ENCODE measurements at places on chromosomes 1 and 21.

- DNase-seq = no peak
Observed at GRCh38 chr1:36160388-36160948, 4.5 kb downstream of the MAP7D1 start.

- DNase-seq = peak; percentile 73
Observed at GRCh38 chr1:150281221-150281757, 1.1 kb upstream of the CIART start.

GRCh38 chr1:64898107-64898861, 68.1 kb downstream of the JAK1 start:
- peak; percentile 27 for DNase-seq

- DNase-seq = no peak
Observed at GRCh38 chr1:9603766-9604753, 15.3 kb downstream of the TMEM201 start.

DNA sequence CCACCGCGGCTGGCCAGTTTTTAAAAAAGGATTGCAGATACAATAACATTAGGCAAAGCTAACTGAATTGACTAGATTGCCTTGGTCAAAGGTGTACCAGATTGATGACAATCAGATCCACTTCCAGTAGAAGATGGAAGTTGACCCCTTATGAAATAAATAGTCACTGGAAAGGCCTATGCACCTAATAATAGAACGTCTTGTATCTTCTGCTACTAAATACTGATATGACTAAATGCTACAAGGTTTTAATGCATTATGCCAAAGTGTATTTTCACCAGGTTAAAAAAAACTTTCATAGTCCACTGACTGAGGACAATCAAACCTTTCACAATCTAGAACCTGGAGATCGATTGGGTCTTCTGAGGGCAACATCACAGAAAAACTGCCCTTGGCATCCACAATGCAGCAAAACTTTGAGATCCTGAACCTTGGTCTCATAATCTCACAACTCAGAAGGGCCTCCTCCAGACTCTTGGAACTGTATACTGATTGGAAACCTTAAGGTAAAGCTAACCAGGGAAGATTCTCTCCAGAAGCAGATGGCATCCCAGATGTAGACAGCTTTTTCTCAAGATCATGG, 7.8 kb upstream of the RBBP5 start:
- DNase-seq = no peak

GRCh38 chr1:18344755-18345154, 136.0 kb upstream of the KLHDC7A start:
- peak; percentile 87 for DNase-seq

DNA sequence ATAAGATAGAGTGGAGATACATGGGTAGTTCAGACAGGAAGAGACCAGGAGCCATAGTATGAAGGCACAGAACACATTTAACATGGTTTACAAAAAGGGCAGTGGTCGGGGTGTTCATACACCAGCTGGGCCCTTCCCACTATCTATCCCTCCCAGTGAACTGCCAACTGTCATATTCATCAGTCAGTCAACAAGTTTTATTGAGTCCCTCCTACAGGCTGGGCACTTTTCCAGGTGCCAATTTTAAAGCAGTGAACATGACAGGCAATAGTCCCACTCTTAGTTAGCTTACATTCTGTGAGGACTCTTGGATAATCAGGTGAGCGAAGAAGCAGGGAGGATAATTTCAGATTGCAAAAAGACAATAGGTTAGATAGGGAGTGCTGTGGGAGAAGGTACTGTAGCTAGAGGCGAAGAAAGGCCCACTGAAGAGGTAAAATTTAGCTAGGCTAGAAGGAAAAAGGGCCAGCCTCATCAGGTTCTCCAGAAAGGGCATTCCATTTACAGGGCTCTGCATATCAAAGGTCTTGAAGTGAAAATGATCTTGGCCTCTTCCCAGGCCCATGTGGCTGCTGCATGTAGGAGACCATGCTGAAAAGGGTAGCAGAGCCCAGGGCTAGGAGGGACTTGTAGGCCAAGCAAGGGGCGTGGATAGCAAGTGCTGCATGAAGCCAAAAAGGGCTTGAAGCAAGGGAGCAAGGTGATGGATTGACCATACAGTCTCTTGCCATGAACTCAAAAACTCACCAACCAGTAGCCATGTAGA, 274.7 kb upstream of the SNX7 start:
- DNase-seq = no peak

- DNase-seq = no peak
Observed at GRCh38 chr1:7526196-7526866, 244.8 kb upstream of the VAMP3 start.

GRCh38 chr1:46676531-46676930, 4.9 kb downstream of the TEX38 start:
- DNase-seq = no peak

DNA sequence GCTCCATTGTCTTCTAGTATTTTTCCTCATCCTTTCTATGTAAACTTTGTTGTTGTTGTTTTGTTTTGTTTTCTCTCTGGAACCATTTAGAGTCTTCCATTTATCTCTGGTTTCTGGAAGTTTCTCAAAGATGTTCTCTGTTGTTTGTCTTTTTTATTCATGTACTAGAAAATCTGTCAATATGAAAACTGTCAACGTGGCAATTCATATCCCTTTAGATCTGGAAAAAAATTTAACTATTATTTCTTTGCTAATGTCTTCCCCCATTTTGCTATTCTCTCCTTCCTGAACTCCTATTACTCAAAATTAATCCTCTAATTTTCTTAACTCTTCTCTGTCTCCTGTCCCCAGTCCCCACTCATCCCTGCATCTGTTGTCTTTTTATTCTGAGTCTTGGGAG, 55.9 kb upstream of the LRRN2 start:
- DNase-seq = no peak

DNA sequence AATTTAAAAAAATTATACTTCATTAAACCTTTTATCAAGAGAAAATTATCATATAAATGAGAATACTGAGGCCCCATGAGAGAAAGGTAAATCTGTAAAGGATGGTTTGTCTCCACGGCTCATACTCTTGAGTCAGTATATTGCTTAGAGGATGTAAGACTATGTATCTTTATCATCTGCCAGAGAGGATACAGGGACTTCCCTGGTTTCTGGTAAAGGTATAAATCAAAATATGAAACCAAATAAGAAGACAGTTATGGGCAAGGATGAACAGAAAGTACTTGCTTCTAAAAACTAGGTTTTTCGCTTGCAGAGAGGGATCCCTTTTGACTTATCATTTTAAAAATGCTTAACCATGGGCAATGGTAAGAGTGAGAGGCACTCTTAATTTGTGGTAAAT, 112.4 kb downstream of the POU2F1 start:
- DNase-seq = no peak

- DNase-seq = no peak
Observed at GRCh38 chr1:21319447-21320407, 29.5 kb upstream of the ECE1 start.

DNA sequence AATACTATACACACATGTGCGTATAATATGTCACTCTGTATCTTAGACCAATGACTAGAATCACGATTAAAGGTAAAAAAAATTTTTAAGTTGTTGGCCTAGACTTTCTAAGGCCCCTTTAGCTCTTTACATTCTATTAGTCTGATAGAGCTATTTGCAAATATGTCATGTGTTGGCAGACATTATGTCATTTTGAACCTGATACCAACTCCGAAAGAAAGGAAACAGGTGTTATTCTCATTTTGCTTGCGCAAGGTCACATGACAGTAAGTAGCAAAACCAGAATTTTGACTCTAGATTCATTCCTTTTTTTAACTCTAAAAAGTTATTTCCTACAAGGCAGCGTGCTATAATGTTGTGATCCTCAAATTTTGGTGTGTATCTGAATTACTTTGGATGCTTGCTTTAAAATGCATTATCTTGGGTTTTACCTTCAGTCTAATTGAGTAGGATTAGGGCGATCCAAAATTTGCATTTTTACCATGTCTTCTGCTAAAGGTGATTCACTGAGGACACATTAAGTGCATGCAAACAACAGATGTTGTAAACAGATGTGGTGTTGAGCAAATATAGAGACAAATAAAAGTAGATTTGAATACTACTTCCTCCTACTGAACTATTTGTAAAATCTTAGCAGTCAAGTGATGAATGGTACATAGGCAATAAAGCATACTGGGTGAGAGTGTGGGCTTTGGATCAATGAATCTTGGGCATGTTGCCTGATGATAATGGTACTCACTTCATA, 63.5 kb upstream of the KIAA1614 start:
- DNase-seq = no peak

DNA sequence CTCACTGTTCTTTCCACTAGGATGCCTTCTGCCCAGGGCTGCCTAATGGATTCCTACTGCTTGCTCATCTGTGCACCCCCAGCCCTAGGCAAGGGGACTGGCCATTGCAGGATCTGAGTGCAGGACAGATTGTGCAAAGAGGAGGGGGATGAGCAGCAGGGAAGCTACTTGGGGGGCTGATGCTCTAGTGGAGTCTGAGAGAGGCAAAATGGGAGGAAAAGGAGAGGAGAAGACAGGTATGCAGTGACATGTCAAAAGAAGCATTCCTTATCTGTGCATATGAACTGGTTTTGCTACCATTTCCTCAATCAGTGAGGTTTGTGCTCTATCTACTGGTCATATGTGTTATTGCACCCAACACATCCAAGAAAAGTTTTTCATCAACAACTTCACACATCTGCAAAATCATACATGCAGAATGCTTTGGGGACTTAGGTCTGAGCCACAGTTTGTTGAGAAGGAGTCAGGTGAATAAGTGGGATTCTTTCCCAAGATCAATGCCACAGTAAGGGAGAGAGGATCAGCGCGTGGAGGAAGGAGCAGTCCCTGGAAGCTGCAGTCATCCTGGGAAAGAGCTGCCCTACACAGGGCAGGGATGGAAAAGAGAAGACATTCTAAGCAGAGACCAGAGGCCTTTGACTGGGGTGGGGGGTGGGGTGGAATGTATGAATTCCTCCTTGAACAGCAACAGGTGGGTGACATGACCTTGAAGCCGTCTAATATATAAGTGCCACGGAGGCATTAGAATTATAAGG, 14.4 kb downstream of the SLC5A9 start:
- DNase-seq = peak; percentile 39

- DNase-seq = no peak
Observed at GRCh38 chr1:209490013-209490412, 93.5 kb upstream of the CAMK1G start.

DNA sequence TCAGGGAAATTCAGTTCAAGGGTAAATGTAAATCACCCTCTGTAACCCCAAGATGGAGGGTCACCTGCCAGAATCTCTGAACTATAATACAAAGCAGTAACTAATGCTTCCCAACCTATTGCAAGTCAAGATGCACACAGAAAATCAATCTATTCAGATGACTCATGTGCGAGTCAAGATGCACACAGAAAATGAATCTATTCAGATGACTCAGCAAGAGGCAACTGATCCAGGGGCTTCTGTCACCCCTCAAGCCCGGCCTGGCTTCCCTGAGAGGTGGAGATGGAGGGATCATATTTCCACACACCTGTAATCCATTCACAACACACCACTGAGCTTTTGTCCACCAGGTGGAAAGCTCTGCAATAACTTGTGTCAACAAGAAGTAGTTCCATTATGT, 17.4 kb upstream of the HIVEP3 start:
- no peak for DNase-seq

GRCh38 chr1:228957535-228957934, 222.3 kb downstream of the RHOU start:
- peak; percentile 84 for DNase-seq

DNA sequence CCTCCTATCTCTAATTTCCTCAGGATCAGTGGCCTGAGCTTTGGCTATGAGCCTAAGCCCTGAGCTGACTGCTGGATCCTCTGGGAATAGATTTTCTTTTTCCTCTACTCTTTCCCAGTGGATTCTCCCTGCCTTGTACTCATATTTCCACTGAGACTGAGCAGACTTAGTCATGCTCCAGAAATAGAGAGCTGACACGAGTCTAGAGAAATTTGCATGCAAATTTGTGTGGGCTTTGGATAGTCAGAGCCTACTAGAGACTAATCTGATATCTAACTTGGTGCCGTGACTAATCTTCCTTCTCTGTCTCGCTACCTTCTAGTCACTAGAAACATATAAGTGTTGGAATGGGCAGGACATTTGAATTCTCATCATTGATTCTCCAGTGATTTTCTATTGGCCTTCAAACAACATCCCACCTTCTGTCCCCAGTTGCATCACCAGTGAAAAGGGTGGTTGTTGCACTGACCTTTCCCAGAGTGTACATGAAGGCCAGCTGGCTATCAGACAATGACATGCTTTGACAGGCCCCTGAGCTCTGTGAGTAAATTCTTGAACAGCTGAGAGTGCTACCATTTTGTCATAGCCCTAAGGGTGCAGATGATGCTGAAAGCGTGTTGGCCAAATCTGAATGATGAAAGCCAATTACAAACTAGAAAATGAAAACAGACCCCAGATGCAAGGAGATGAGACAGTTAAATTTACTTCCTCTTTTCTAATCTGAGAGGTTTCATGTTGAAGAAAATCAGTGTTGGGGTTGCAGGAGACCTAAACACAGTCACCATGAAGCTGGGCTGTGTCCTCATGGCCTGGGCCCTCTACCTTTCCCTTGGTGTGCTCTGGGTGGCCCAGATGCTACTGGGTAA, at the start of gene FCRLA:
TSS of gene FCRLA (plus strand) at position 748 of the 866 bp plus-strand sequence. CDS start at position 784, 36 bp downstream.
- no peak for DNase-seq

GRCh38 chr1:59577774-59578173, 237.0 kb upstream of the HOOK1 start:
- no peak for DNase-seq

GRCh38 chr1:16155537-16156410, at the start of gene EPHA2:
Gene EPHA2 (minus strand): TSS chr1:16156069. CDS start chr1:16155932, 137 bp downstream.
- peak; percentile 74 for DNase-seq

- no peak for DNase-seq
Observed at GRCh38 chr1:61539720-61540462, 185.1 kb downstream of the TM2D1 start.

DNA sequence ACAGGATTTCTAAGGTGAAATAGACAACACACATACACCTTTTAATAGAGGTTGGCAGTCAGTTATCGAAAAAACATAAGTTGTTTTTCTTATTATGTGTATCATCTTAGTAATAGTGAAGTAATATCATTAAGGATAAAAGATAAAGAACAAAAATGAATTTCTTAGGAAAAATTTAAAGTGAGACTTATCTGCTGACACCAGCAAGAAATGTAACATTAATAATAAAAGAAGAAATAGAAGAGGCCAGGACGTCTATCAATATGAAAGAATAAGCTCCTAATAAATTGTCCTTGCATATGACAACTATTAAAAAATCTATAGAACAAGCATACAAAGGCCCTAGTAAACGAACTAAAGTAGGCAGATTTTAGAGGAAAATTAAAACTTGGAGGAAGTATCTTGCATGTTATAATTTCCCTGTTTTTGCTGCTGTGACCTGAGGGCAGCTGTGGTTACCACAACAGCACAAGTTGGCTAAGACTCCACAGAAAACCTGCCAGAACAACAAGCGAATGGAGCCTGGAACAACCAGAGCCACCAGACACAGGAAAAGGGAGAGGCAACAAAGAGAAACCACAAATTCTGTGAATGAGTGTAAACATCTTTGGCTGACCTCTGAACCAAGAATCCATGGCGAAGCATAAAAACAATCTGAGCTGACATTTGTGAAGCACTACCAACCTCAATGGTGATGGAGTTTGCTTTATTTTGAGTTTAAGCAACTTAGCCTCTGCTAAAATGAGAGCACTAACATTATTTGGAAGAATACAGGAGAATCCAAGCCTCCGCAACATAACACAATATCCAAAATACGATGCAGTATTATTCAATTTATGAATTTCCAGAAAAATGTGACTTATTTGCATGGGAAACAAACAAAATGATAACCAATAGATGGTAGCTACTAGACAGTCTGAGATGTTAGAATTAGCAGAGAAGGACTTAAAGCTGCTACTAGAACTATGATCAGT, 207.5 kb downstream of the KCNT2 start:
- no peak for DNase-seq
